ENCODE measurements at places on chromosomes 2 and 18.

DNA sequence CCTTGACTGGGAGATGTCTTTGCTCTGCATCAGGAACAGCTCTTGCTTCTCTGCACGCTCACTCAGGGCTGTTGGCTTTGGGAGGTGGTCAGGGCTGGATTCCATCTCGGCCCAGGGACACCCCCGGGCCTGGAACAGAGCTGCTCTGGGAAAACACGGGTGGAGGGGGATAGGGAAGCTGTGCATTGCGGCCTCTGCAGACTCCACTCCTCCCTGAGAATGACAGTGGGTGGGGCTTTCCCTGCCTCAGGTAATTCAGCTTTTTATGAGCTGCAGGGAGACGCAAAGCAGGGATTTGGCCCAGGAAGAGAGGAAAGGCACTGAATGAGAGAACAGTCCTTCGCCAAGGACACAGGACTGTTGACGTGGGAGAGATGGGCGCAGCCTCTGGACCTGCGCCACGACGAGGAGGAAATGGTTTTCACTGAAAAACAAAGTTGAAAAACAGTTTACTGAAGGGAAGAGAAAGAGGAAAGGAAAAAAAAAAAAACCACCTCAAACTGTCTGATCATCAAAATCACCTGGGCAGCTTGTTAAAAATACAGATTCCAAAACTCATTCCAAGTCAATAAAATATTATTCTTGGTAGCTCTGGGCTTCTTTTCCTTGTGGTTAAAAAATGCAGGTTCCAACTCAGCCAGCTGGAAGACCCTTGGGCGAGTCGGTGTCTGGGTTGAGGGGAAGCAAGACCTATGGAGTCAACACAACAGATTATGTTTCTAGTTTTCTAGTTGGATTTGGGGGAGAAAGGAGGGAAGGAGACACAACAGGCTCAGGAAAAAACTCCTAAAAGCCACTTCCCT is 194.0 kb downstream of the ZFP36L2 start:
- H3K27me3 ChIP-seq = no peaks in the 10 kb centered on the region
- no peak overlapping the region for H3K27ac ChIP-seq
- no peaks in the 10 kb centered on the region for H3K4me1 ChIP-seq
- DNase-seq = no peak

- no peaks in the 10 kb centered on the region for H3K27me3 ChIP-seq
- H3K4me1 ChIP-seq = peaks cover 48% of the 10 kb centered on the region
- DNase-seq = no peak
- peaks cover 7% of the 10 kb centered on the region for H3K36me3 ChIP-seq
- no peak overlapping the region for H3K4me3 ChIP-seq
Measured at GRCh38 chr18:2997846-2998564, 14.9 kb downstream of the LPIN2 start.

- H3K27ac ChIP-seq = peak overlapping the region; percentile 84
- no peak for DNase-seq
- peaks cover 3% of the 10 kb centered on the region for H3K36me3 ChIP-seq
- H3K4me3 ChIP-seq = no peak overlapping the region
- no peaks in the 10 kb centered on the region for H3K27me3 ChIP-seq
Measured at GRCh38 chr18:51149670-51150069, 47.8 kb downstream of the MEX3C start.

- H3K4me1 ChIP-seq = peaks cover 7% of the 10 kb centered on the region
- H3K36me3 ChIP-seq = no peaks in the 10 kb centered on the region
- no peak overlapping the region for H3K4me3 ChIP-seq
- H3K27ac ChIP-seq = no peak overlapping the region
Measured at GRCh38 chr18:23108496-23108895, 26.8 kb upstream of the CABLES1 start.

DNA sequence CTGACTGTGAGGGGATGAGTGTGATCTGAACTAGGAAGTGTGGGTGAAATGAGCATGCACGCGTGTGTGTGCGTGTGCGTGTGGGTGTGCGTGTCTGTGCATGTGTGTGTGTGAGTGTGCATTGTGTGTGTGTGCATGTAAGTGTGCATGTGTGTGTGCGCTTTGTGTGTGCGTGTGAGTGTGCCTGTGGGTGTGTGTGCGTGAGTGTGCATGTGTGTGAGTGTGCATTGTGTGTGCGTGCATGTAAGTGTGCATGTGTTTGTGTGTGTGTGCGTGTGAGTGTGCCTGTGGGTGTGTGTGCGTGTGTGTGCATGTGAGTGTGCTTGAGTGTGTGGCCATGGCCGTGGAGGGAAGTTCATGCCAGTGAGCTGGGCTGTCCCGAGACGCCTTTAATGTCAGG is 76.3 kb downstream of the RTP5 start:
- no peak for DNase-seq
- no peaks in the 10 kb centered on the region for H3K27me3 ChIP-seq
- H3K36me3 ChIP-seq = peaks cover 6% of the 10 kb centered on the region
- peak overlapping the region; percentile 20 for H3K27ac ChIP-seq

- no peak for DNase-seq
- H3K4me3 ChIP-seq = no peak overlapping the region
- H3K27ac ChIP-seq = no peak overlapping the region
- peaks cover 3% of the 10 kb centered on the region for H3K4me1 ChIP-seq
Measured at GRCh38 chr2:119703526-119703925, 24.5 kb downstream of the TMEM177 start.

DNA sequence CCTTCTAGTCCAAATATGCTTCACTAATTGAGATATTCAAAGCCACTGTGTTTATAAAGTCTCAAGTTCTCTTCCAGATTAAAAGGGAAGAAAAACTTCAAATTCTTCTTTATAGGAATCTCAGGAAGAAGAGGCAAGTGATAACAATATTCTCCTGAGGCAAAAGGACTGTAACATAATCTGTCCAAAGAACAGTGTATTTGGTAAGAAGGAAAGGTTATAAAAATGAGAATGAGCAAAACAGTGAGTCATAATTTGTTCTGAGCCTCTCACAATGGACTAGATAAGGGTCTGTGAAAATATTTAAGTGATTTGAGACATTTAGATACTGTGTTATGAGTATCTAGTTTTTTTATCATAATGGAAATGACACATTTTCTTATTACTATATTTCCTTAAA is 44.3 kb downstream of the SNRPD1 start:
- no peak for DNase-seq
- peaks cover 16% of the 10 kb centered on the region for H3K36me3 ChIP-seq
- no peak overlapping the region for H3K4me3 ChIP-seq
- no peaks in the 10 kb centered on the region for H3K27me3 ChIP-seq
- H3K4me1 ChIP-seq = peaks cover 2% of the 10 kb centered on the region
- H3K27ac ChIP-seq = no peak overlapping the region

DNA sequence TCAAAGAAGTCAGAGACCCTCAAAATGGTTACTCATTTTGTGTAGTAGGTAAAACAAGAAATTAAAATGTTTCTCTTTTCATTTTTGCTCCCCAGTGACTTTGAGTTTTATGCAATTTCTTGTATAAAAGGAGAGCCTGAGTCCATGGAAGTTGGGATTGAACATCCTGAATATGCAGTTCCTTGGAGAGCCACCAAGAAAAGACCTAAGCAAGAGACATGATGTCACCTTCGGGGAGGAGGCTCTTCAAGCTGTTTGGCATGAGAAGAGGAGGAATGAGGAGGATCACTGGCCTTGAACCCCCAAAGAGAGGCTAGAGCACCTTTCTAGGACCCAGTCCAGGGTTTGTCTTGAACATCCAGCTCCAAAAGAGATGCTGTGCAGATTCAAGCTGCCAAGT is 83.5 kb upstream of the STPG4 start:
- H3K4me1 ChIP-seq = no peaks in the 10 kb centered on the region
- peaks cover 5% of the 10 kb centered on the region for H3K27me3 ChIP-seq
- H3K27ac ChIP-seq = no peak overlapping the region
- H3K4me3 ChIP-seq = no peak overlapping the region

GRCh38 chr2:85642725-85643124 is 25.3 kb downstream of the SFTPB start:
- peaks cover 9% of the 10 kb centered on the region for H3K4me1 ChIP-seq
- peaks cover 48% of the 10 kb centered on the region for H3K36me3 ChIP-seq
- H3K4me3 ChIP-seq = no peak overlapping the region
- no peak for DNase-seq

DNA sequence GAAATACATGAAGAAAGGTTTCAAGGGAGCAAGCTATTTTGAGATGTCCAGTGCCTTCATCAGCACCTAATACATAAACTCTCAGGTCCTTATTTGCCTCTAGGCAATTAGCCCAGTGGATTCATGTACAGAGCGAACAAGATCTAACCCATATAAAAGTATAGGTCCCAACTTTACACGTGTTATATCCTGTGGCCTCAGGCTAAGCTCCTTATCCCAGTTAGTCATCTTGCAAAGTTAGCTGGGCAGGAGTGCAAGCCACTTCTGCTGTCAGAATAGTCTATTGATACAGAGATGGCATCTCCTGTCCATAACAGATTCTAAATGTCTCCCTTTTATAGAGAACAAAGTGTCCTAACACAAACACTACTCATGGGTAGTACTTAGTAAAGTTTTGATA is 203.9 kb upstream of the PIK3C3 start:
- H3K4me3 ChIP-seq = no peak overlapping the region
- no peaks in the 10 kb centered on the region for H3K27me3 ChIP-seq
- no peak overlapping the region for H3K27ac ChIP-seq
- H3K36me3 ChIP-seq = no peaks in the 10 kb centered on the region
- DNase-seq = no peak

GRCh38 chr18:55376387-55376786 is 211.6 kb downstream of the TCF4 start:
- no peaks in the 10 kb centered on the region for H3K27me3 ChIP-seq
- H3K4me1 ChIP-seq = peaks cover 31% of the 10 kb centered on the region
- peak; percentile 25 for DNase-seq
- H3K36me3 ChIP-seq = peaks cover 13% of the 10 kb centered on the region

GRCh38 chr2:80105015-80105640 is 199.4 kb downstream of the LRRTM1 start:
- no peak overlapping the region for H3K4me3 ChIP-seq
- no peak for DNase-seq
- no peaks in the 10 kb centered on the region for H3K27me3 ChIP-seq
- H3K4me1 ChIP-seq = no peaks in the 10 kb centered on the region

DNA sequence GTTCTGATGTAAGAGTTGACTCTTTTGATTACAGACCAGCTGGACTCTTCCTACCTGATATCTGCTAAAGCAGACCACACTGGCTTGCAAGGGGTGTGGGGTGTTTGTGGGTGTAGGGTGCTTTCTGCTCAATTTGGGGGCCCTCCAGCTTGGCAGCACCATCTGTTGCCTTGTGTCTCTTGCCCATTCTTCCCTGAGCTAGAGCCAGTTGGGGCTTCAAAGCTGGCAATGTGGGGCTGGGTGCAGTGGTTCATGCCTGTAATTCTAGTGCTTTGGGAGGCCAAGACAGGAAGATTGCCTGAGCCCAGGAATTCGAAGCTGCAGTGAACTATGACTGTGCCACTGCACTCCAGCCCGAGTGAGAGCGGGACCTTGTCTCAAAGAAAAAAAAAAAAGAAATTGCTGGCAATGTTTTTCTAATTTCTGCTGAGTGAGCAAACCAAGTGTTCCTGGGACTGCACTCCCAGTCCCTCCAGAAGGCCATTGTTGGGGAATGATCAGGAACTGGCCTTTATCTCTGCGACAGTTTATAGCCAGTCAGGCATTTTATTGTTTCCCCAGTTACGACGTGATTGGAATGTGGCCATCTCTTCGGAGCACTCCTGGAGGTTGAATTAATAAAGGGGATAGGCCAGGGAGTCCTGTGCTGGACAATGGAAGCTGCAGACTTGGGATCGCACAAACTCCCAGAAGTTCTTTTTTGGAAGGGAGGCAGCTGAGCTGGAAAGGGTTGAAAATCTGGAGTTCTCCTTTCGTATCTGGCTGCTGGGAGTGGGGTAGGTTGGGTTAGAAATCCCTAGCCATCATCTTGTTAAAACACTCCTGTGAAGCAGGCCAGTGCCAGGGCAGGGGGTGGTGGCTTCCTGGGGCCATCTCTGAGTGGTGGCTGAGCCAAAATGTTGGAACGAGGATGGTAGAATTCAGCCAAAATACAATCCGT is 57.2 kb downstream of the LIPG start:
- DNase-seq = no peak
- no peak overlapping the region for H3K27ac ChIP-seq
- H3K4me3 ChIP-seq = no peak overlapping the region
- H3K27me3 ChIP-seq = peaks cover 29% of the 10 kb centered on the region
- no peaks in the 10 kb centered on the region for H3K36me3 ChIP-seq

- no peak for DNase-seq
- no peaks in the 10 kb centered on the region for H3K36me3 ChIP-seq
- H3K4me1 ChIP-seq = no peaks in the 10 kb centered on the region
- H3K27ac ChIP-seq = no peak overlapping the region
Measured at GRCh38 chr18:41644466-41644865, 310.6 kb upstream of the PIK3C3 start.

DNA sequence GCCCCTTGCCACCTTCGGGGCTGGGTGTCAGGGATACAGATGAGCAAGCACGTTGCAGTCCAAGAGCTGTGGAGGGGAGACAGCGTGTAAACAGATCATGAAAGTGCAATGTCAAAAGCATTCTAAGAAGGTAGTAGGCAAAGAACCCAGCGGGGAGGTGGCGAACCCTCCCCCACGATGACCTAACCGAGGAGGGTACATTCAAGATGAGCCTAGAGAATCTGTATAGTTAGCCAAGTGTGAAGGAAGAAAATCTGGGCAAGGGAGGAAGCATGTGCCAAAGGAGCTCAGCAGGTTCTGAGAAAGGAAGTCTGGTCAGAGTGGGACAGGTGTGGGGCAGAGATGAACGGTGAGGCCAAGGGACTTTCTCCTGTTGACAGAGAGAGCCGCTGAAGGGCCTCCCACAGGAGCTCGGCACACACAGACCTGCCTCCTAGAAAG is 106.9 kb downstream of the SP3 start:
- H3K4me3 ChIP-seq = no peak overlapping the region
- H3K27ac ChIP-seq = peak overlapping the region; percentile 7
- DNase-seq = peak; percentile 6

DNA sequence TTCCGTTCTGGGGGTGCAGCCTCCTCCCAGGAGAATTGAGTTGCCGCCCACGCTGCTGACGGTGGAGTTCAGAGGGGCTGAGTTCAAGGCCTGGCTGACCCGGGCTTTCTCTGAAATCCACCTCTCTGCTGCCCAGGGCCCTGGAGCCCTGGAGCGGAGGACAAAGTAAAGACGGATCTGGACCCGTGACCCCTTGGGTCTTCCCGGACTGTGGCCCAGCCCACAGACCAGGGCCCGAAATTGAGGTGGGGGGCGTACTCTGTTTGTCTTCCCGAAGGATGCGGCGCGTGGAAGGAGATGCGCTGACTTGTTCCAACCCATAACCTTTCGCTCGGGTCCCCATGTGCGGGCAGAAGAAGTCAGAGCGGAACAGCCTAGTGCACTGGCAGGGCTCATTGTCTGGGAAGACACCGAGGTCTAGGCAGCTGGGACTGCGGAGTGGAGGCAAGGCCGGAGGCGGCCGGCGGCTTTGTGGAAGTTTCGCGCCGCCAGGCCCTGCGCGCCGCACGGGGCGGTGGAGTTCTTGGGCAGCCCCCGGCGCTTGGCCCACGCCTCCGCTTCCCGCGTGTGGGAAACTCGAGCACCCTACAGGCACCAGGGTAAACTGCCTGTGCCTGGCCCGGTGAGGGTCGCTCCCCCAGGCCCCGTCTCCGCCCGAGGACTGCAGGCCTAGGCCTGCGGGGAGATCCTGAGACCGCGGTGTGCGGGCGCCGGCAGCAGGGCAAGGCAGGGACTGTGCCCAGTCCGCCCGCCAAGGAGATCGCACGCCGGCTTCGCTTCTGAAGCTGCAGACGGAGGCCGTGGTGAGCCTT is 9.8 kb downstream of the POU3F3 start:
- H3K4me1 ChIP-seq = peaks cover 33% of the 10 kb centered on the region
- peak overlapping the region; percentile 80 for H3K27ac ChIP-seq
- DNase-seq = no peak
- peaks cover 4% of the 10 kb centered on the region for H3K36me3 ChIP-seq

Data from stimulated activated naive B cell treated with anti-CD40 and anti-IgM and Interleukin-4, amounts not matched to agents 10 μg/mL and 1 μg/mL and 100 μg/mL, for 72 hours (primary cell).